HT1080 (cell line): ENCODE measurements at places on chromosomes 13 and 19. TPM values are rescaled to one million over a fixed set of nuclear protein-coding genes. Genes with fewer than 3 reads are reported as not detected.

- DNase-seq = no peak
Measured at GRCh38 chr19:46983097-46983496, 36.5 kb upstream of the NPAS1 start.

Gene BRME1
- total RNA-seq = 2.0 and 3.3 TPM in 2 replicates

DNA sequence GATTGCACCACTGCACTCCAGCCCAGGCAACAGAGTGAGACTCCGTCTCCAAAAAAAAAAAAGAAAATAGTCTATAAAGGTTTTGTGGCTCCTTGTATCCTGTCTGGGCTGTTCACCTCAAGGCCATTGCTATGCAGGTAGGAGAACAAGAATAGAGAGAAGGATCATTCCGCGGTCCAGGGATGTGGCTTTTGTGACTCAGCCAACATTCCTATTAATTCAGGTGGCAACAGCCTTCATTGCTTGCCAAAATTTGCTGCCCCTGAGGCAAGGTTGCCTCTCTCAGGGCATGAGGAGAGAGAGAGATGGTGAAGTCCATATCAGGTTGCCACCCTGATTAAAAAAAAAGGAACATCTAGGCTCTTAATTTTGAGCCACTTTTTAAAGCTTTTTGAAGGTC is 8.0 kb downstream of the ZNF551 start:
- DNase-seq = no peak

DNA sequence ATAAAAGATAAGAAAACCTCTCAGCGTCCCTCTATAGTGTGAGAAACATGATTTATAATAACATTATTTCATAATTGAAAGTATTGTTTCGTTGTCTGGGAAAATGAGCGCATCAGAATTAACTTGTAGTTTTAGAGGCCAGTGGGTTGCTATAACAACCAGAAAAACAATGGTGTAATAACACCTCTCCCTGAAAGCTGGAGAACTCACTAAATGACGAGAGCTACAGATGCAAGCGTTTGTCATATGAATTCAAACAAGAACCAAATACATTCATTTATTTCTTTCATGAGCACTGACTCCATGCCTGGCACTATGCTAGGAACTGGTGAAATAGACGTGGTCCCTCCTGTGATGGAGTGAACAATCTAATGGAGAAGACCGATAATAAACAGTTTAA is 16.3 kb downstream of the KBTBD7 start:
- DNase-seq = peak; percentile 23

Gene ZNF557
- total RNA-seq = 8.2 and 8.5 TPM in 2 replicates

Gene ZFP36
- 1.3 and 2.8 TPM in 2 replicates for total RNA-seq

GRCh38 chr19:17075864-17076542 is 426 bp downstream of the MYO9B start:
- DNase-seq = no peak

Gene SYCN
- not detected in 2 replicates for total RNA-seq

GRCh38 chr19:53311044-53311443 is 22.5 kb upstream of the ZNF845 start:
- no peak for DNase-seq

Gene SBK2
- not detected in 2 replicates for total RNA-seq

DNA sequence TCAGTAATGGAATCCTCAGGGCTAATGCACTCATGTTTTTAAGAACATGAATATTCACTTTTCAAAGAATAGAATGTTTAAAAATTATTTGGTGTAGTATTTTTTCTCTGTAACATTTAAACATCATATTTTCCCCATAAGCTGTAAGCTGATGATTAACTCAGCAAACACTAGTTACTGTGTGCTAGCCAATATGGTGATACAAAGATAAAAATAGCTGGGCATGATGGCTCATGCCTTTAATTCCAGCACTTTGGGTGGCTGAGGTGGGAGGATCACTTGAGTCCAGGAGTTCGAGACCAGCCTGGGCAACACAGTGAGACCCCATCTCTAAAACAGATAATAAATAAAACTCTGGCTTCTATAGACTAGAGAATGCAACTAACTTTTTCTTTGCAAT is 13.2 kb downstream of the RNF17 start:
- DNase-seq = no peak

DNA sequence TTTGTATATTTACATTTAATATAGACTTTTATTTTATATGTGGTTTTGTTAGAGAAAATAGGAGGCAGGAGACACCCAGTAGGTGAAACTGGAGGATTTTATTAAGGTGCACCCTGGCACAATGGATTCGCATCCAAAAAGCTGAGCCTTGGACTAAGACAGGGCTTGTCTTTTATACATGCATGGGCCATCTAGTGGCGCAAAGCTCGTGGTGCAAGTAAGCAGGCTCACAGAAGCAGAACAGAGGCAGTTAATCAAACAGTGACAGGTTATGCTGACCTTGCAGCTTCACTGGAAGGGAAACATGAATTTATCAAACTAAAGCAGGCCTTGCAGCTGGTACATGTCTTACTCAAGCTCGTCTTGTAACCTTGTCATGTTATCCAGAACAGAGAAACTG is 58.8 kb upstream of the ZNF681 start:
- peak; percentile 21 for DNase-seq

- no peak for DNase-seq
Measured at GRCh38 chr13:63843766-63844699, 2428.4 kb upstream of the PCDH20 start.

- no peak for DNase-seq
Measured at GRCh38 chr19:3008994-3009393, 20.1 kb downstream of the TLE2 start.

Gene UBAC2
- 50.4 and 52.4 TPM in 2 replicates for total RNA-seq

GRCh38 chr13:79392882-79393563 is 13.0 kb downstream of the RBM26 start:
- peak; percentile 75 for DNase-seq

Gene KIR3DL1
- total RNA-seq = not detected in 2 replicates

GRCh38 chr13:59367904-59368303 is 795.8 kb downstream of the DIAPH3 start:
- DNase-seq = no peak

Gene DYRK1B
- total RNA-seq = 0.60 and 1.3 TPM in 2 replicates

Gene SLC15A1
- not detected in 2 replicates for total RNA-seq

Gene ZNF112
- total RNA-seq = 4.0 TPM in 2 replicates

DNA sequence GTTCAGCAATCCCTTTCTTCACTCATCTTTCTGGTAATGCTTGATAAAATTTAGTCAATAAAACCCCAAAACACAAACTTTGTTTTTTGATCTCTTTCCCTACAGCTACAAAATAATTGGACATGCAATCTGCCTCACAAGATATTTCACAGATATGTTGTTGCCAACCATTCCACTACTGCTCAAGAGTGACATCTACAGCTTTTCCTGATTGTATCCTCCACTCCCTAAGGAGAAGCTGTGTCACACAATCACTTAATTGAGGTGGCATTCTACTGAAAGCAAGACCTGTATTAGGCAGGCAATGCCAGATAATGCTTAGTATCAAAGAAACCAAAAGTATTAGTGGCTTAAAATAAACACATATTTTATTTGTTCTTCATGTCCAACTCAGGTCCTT is 1646.2 kb upstream of the SPRY2 start:
- no peak for DNase-seq

GRCh38 chr19:56987184-56987583 is 132.6 kb upstream of the USP29 start:
- no peak for DNase-seq

DNA sequence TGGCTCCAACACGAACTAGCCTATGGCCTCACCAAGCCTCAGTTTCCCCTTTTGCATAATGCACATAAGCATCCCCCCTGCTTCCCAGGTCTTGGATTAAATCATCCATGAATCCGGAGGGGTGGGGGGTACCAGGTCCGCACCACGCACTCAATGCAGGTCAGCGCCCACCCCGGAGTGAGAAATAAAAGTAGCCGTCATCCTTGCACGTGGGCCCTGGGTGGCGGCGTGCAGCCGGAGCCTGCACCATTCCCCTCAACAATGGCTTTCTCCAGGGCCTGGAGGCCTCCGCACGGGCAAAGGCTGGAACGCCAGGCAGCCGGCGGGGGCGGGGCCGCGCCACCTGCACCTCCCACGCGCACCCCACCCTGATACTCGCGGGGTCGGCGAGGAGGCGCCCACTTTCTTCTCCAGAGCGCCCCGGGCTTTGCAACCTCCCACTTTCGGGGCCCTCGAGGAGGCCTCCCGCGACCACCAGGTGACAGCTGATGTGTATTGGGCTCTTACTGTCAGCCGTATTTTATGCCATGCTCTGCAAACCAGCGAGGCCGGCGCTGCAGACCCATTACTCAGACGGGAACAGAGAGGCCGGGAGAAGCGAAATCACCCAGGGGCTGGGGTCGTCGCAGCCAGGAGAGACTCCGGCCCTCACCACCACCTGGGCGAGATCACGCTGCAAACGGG is 767 bp upstream of the GADD45B start:
- peak; percentile 68 for DNase-seq

- no peak for DNase-seq
Measured at GRCh38 chr19:10984166-10984735, 23.4 kb downstream of the SMARCA4 start.

Gene FXYD1
- total RNA-seq = not detected in 2 replicates

Gene ACP7
- total RNA-seq = 4.0 and 6.4 TPM in 2 replicates

DNA sequence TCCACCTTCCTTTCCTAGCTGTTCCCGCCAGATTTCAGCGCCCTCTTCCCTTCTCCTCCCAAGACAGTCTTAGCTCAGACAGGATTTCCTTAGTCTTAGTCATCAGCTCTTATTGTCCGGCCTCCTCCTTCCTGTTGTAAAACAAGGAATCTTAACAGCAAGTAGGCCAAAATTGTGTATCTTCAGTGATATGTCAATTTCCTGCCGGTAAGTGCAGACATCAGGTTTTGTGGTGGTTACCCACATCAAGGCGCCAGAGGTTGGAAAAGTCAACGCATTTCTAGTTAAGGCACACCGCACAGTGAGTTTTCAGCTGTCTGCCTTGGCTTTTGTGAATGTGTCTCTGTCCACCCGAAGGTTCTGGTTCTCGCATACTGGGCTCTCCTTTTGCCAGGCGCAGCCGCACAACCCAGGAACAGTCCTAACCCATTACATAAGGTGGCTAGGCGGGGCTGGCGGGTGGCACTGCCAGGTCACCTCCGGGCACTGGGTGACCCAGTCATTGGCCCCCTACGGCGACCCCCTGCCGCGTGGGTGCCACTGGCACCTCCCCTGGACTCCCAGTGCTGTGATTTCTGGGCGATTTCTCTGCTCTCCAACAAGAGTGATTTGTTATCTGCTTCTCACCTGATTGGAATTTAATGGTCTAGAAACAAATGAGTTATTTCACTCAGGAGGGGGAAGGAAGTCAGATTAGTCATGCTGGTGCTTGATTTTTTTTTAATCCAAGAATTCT is 12.9 kb downstream of the COL4A2 start:
- DNase-seq = peak; percentile 97
